T-helper 9 cell (primary cell): ENCODE measurements at places on chromosomes 13 and 19.

- no peak for DNase-seq
These were observed 15.0 kb downstream of the TMTC4 start for GRCh38 chr13:100659578-100659977.

GRCh38 chr19:49017666-49018351 is 918 bp upstream of the LHB start:
- DNase-seq, result peak; percentile 56

- DNase-seq, result no peak
These were observed 23.6 kb downstream of the PROZ start for GRCh38 chr13:113182046-113182445.

GRCh38 chr13:106445996-106446395 is 89.5 kb downstream of the EFNB2 start:
- DNase-seq, result no peak

DNA sequence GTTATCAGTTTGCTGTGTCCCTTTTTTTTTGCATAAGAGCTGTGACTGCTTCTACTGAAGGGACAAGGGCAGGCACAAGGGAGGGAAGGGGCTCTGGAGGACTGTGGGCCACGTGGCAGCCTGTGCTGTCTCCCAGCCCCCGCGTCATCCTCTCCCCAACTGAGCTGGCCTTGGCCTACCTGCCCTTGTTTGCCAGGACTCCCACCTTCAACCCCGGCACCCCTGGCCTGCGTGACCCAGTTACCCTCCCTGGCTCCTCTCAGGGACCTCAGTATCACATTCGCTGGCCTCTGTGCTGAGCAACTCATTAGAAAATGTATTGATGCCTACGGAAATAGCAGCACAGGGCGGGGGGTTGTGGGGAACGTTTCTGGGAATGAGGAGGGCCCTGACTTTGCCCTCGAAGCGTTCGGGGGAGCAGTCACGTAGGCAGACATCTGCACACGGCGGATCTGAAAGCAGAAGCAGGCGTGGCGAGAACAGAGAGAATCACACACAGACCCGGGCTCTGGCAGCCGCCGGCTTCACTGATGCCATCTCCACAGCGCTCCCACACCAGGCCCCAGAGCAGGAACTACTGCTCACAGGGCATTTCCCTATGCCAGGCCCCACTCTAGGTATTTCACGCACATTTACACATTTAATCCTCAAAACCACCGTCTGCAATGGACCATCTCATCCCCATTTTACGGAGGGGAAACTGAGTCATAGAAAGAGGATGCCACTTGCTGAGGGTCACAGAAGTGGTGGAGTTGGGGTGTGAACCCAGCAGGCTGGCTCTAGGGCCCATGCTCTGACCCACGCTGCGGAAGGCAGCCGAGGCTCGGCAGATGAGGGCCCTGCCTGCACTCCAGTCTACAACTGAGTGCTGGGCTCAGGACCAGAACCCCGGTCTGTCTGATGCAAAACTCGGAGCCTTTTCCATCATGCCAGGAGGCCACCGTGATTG is 5.7 kb upstream of the ATF5 start:
- DNase-seq, result no peak

DNA sequence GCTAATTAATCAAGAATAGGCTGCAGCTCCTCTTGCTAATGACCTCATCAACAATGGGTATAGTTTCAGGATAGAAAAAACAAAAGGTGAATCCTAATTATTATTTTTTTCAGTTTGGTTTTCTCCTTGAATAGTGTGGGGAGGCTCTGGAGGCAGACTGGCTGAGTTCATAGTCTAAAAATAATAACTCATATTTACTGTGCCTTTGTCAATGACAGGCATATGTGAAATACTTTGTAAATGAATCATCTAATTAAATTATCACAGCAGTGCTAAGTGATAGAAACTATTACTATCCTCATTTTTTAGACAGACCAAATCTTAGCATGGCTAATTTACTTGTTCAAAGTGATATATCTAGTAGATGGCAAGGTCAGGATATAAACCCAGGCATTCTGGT is 1261.0 kb upstream of the SLC10A2 start:
- no peak for DNase-seq

DNA sequence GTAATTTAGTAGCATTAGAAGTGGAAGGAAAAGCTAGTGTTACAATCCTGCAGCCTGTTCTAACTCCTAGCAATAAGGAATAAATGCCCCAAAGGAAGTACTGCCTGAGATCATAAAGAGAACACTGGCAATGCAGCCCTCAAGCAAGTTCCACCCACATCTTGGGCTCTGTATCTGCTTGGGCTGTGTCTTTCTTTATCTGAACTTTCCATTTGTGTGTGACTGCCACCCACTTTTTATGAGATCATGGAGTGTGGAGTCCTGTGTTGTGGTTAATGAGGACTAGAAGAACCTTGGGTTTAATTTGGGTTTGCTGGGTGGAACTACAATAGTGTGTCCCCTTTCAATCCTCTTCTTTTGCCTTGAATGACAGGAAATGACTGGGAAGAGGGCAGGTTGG is 38.2 kb downstream of the RFXAP start:
- DNase-seq, result no peak

DNA sequence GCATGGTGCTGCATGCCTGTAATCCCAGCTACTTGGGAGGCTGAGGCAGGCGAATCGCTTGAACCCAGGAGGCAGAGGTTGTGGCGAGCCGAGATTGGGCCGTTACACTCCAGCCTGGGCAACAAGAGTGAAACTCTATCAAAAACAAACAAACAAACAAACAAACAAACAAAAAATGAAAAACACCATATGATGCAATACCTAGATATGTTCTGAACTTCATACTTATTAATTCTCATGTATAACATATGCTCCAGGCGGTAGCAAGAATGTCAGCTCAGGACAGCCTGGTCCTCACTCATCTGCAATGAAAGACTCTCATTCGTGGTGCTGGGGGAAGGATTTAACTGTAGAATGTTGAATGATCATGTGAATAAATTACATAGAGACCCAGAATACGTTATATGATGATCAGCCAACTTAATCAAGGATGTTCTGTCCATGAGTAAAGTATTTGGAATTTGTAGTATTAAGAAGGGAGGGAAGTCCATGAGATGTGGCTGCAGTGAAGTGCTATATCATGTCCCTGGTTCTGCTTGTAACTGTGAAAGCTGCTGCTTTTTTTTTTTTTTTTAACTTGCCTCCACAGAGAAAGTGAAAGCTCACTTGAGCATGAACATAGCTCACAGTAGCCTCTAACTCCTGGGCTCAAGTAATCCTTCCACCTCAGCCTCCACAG is 206.8 kb downstream of the UQCRFS1 start:
- no peak for DNase-seq

- DNase-seq, result no peak
These were observed 994.7 kb upstream of the MIR17HG start for GRCh38 chr13:90352763-90353162.

DNA sequence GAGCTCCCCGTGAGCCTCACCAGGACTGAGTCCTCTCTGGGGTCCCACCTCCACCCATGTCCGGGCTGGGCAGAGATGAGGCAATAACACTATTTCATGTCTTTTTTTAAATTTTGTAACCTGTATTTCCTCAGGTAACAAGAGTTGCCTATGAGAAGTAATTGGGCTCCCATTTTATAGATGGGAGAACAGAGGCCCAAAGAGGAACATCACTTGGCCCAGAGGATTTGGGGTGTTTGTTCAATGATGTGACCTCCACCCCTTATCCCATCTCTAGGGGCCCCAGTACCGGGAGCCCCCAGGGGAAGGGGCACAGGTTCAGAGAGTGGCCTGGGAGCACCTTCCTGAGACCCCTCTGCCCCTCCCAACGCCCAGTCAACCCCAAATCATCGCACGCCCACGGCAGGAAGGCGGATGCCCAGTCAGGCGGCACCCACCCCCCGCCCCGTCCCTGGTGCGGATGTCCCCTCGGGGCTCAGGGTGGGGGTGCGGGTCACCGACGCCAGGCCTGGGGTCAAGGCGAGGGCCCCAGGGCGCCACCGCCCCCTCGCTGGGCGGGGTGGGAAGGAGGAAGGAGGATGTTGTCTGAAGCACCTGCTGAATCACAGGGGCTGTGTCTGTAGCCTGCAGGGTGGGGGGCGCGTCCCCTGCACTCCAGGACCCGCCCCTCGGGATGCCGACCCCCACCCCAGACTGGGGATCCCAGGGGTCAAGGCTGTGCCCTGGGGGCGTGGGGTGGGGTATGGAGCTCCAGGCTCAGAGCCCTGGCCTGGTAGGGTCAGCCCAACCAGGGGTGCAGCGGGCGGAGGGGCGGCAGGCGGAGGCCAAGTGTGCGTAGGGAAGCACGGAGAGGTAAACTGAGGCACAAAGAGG is 9.0 kb upstream of the CIRBP start:
- peak; percentile 50 for DNase-seq

- DNase-seq, result peak; percentile 48
These were observed 34.8 kb upstream of the C1QTNF9 start for GRCh38 chr13:24274452-24275021.

DNA sequence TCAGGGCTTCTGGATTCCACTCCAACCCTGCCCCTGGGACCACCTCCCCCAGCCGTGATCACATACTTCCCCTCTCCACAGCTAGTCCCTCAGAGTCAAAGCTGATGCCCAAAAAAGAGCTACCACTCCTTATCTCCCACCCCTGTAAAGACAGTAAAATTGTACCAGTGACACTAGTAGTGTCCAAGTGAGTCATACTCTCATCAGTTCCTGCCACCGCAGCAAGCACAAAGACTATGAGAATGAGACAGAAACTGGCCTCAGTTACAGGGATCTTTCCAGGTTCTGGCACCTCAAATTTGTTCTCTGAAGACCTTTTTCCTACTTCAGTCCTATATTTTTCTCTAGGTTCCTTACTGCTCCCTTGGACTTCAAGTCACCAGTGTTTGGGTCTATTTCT is 144.2 kb downstream of the SPRY2 start:
- no peak for DNase-seq

DNA sequence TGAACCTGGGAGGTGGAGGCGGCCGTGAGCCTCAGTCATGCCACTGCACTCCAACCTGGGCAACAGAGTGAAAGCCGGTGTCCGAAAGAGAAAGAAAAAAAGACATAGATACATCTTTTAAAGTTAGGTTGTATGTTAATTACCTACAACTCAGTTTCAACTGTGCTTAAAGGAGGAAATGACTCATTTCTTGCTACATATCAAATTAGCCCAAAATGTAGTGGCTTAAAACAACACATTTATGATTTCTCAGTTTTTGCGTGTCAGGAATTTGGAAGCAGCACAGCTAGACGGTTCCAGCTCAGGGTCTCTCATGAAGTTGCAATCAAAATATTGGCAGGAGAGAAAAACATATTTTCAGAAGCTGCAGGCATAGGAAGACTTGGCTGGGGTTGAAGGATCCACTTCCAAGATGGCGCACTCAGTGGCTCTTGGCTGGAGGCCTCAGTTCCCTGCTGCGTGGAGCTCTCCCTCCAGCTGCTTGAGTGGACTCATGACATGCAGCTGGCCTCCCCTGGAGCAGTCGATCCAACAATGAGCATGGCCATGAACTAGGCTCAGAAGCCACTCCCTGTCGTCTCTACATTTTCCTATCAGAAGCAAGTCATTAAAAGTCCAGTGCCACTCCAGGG is 7.1 kb downstream of the LDLR start:
- no peak for DNase-seq
